Heart right ventricle (tissue), 16 donors: ENCODE measurements at places on chromosomes 4 and X. TPM values are rescaled to one million over a fixed set of nuclear protein-coding genes. Genes with fewer than 3 reads are reported as not detected.

DNA sequence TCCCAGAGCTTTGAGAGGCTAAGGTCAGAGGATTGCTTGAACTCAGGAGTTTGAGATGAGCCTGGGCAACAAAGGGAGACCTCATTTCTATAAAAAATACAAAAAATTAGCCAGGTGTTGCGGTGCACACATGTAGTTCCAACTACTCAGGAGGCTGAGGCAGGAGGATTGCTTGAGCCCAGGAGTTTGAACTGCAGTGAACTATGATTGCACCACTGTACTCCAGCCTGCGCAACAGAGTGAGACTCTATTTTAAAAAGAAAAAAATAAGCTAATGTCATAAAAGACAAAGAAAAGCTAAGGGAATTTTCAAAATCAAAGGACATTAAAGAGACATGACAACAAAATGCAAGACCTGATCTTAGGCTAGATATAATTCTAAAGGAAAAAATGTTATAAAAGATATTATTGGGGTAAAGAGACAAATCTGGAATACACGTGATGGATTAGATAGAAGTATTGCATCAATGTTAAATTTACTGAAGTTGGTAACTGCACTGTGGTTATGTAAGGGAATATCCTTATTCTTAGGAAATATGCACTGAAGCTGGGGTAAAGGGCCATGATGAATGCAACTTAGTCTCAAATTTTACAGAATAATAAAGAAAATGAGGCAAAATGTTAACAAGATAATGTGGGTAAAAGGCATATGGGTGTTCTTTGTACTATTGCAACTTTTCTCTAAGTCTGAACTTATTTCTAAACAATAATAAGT, 75.2 kb downstream of the SPRY1 start:
- no peak for DNase-seq

- DNase-seq: no peak
Measured at GRCh38 chr4:174996079-174996478, 77.9 kb downstream of the ADAM29 start.

Gene TRIM61
- 0.37 TPM for polyA plus RNA-seq

Gene SYN1
- 7.0 TPM for polyA plus RNA-seq

Gene G3BP2
- 24.2 TPM for polyA plus RNA-seq

Gene MAGEB6
- not detected for polyA plus RNA-seq

Gene XK
- 1.8 TPM for polyA plus RNA-seq
